Activated T-cell treated with anti-CD3 and anti-CD28 coated beads, Interleukin-2, amount 50 U/mL, for 24 hours (primary cell): ENCODE measurements at places on chromosomes 13 and 19.

- DNase-seq = no peak
Measured at GRCh38 chr13:46682707-46683106, 114.3 kb downstream of the ESD start.

DNA sequence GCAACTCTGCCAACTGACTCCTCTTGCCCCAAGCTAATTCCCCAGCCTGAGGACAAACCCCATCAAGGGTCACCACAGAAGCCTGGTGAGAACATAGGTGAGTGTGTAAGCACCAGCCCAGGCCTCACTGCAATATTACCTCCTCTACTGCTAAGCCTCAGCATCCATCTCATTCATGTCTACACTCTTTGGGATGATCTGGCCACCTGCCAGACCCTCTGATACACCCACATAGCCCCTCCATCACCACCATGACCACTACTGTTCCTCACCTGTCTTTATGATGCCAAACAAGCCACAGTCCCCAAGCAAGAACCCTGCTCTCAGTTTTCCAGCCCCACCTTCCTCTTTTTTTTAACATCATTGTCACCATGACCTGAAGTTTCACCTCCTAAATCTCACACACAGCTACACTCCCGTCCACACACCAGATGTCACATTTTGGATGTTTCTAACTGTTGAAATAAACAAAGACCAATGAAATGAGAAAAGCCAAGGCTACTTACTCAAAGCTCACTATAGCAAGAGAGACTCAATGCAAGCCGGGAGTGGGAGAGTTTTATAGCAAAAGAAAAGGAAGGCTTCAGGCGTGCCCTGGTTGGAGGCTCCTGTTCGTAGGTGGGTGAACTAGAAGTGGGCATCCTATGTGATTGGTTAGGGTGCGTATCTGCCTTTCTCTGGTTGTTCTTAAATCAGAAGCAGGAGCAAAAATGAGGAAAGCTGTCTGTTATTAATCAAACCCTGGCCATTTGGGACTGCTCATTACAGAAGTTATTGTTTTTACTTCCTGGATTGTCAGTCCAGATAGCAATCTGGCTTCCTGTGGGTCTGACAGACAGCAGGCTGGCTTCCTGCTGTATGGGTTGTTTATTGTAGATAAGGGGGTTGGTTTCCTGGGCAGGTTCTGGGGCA lies 2.0 kb downstream of the ZNF792 start:
- DNase-seq = no peak

DNA sequence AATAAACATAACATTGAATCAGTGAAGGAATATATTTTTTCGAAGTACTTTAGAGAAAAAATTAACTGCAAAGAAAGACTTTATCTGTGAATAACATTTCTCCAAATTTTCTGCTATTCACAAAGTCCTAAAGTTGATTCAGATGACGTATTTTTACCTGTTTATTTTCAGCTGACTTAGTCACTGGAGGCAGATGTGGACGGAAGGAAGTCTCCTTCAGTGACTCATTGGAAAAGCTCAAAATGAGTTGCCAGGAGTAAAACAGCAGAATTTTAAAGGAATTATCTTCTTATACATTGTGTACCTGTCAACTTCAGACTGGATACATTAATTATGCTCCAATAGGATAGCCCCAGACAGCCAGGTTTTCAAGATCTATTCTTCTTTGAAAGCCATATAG lies 679.3 kb upstream of the GPC6 start:
- no peak for DNase-seq

GRCh38 chr13:50033725-50034124 lies 18.5 kb downstream of the KCNRG start:
- DNase-seq = no peak

GRCh38 chr13:37616131-37616530 lies 17.6 kb upstream of the POSTN start:
- no peak for DNase-seq
